ENCODE measurements at places on chromosomes 6 and 20. TPM values are rescaled to one million over a fixed set of nuclear protein-coding genes. Genes with fewer than 3 reads are reported as not detected.

- no peaks in the 10 kb centered on the region for H3K4me1 ChIP-seq
- no peak overlapping the region for H3K4me3 ChIP-seq
- no peaks in the 10 kb centered on the region for H3K36me3 ChIP-seq
- no peak overlapping the region for H3K27ac ChIP-seq
- H3K27me3 ChIP-seq = no peaks in the 10 kb centered on the region
- no peak for DNase-seq
Observed at GRCh38 chr6:170091000-170091638, 199.8 kb downstream of the DLL1 start.

- peaks cover 7% of the 10 kb centered on the region for H3K4me1 ChIP-seq
- no peak overlapping the region for H3K4me3 ChIP-seq
- H3K36me3 ChIP-seq = peaks cover 2% of the 10 kb centered on the region
- peak; percentile 42 for DNase-seq
Observed at GRCh38 chr6:107866606-107867301, 42.6 kb upstream of the SCML4 start.

DNA sequence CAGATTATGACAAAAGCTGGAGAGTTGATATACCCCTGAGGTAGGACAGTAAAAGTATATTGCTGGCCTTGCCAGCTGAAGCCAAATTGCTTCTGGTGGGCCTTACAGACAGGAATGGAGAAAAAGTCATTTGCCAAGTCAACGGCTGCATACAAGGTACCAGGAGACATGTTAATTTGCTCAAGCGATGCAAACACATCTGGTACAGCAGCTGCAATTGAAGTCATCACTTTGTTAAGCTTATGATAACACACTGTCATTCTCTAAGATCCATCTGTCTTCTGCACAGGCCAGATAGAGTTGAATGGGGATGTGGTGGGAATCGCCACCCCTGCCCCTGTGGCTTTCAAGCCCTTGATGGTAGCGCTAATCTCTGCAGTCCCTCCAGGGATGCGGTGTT, 40.4 kb upstream of the POPDC3 start:
- H3K27ac ChIP-seq = no peak overlapping the region
- no peak overlapping the region for H3K4me3 ChIP-seq
- no peaks in the 10 kb centered on the region for H3K36me3 ChIP-seq
- no peaks in the 10 kb centered on the region for H3K4me1 ChIP-seq

- H3K36me3 ChIP-seq = no peaks in the 10 kb centered on the region
- no peaks in the 10 kb centered on the region for H3K27me3 ChIP-seq
- H3K27ac ChIP-seq = no peak overlapping the region
- H3K4me3 ChIP-seq = no peak overlapping the region
- no peak for DNase-seq
Observed at GRCh38 chr6:130981409-130981808, 81.6 kb downstream of the EPB41L2 start.

GRCh38 chr6:80921861-80922460, 815.5 kb downstream of the BCKDHB start:
- H3K4me1 ChIP-seq = no peaks in the 10 kb centered on the region
- H3K27me3 ChIP-seq = no peaks in the 10 kb centered on the region
- peak; percentile 27 for DNase-seq
- H3K36me3 ChIP-seq = no peaks in the 10 kb centered on the region
- H3K27ac ChIP-seq = no peak overlapping the region

- no peaks in the 10 kb centered on the region for H3K36me3 ChIP-seq
- no peaks in the 10 kb centered on the region for H3K27me3 ChIP-seq
- no peaks in the 10 kb centered on the region for H3K4me1 ChIP-seq
- no peak overlapping the region for H3K27ac ChIP-seq
Observed at GRCh38 chr20:15138548-15139126, 801.2 kb upstream of the FLRT3 start.

DNA sequence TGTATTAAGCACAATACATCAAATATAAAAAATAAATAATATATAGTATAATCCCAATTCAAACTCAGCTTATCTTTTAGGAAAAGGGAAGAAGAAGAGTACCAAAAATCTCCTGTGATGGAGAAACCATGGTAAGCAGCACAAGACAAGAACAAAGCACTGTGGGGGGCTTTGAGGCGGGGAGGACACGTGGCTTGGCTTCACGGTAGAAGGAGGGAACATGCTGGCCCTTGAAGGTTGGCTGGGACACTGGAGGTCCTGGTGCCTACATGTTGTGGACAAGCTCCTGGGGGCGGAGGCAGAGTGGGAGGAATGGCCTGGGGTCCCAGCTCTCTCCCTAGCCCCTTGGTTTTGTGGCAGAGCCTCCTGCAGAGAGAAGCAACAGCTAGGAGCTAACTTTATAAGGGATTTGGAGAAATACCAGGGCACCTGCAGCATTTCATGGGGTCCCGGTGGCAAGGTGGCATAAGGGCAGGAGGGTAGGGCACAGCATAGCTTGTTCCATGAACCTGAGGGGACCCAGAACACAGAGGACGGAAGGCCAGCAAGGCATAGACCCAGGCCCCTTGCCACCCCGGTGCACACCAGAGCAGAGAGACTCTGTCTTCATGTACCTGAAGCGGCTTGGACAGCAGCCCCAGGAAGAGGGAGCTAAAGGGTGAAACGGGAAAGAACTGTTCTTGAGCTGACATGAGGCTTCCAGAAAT, 72.0 kb downstream of the LY86 start:
- H3K4me1 ChIP-seq = no peaks in the 10 kb centered on the region
- DNase-seq = no peak
- H3K27me3 ChIP-seq = peaks cover 25% of the 10 kb centered on the region
- H3K36me3 ChIP-seq = no peaks in the 10 kb centered on the region
- H3K27ac ChIP-seq = no peak overlapping the region

- H3K36me3 ChIP-seq = no peaks in the 10 kb centered on the region
- H3K4me1 ChIP-seq = peaks cover 6% of the 10 kb centered on the region
- no peak overlapping the region for H3K4me3 ChIP-seq
- H3K27me3 ChIP-seq = no peaks in the 10 kb centered on the region
- H3K27ac ChIP-seq = no peak overlapping the region
Observed at GRCh38 chr6:143039548-143039947, 21.1 kb upstream of the AIG1 start.

DNA sequence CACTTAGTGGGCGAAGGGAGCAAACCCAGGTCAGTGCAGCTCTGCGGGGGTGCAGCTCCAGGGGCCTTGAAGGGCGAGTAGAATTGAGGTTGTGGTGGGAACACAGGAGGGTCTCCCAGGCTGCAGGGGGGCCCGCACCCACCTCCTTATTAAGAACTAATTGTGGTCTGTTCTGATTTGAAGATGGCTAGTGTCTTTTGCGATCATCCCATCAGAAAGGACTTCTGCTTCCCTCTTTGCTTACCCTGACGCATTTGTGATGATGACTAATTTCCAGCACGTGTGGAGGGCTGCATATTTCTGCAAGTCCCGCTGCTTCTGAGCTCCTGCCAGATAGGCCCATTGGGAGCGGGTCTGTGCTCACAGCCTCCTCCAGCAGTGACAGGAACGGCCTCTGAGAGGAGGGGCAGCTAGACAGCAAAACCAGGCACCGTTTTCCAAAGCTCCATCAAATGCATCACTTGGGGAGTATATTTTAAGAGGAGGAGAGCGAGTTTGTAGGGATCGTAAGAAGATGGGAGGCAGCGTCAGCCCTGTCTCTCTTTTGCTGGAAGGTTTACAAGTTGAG, 268.9 kb downstream of the CDH4 start:
- H3K4me3 ChIP-seq = no peak overlapping the region
- no peak for DNase-seq
- peaks cover 81% of the 10 kb centered on the region for H3K27me3 ChIP-seq
- no peak overlapping the region for H3K27ac ChIP-seq
- H3K4me1 ChIP-seq = no peaks in the 10 kb centered on the region
- no peaks in the 10 kb centered on the region for H3K36me3 ChIP-seq

GRCh38 chr6:63899550-63899949, 263.9 kb downstream of the PHF3 start:
- H3K27me3 ChIP-seq = no peaks in the 10 kb centered on the region
- no peaks in the 10 kb centered on the region for H3K36me3 ChIP-seq
- H3K4me3 ChIP-seq = no peak overlapping the region
- H3K27ac ChIP-seq = 0 out of 2 replicates have a peak overlapping the region, but pooled peaks have one; percentile 23
- DNase-seq = peak; percentile 67

- peak; percentile 89 for DNase-seq
- H3K36me3 ChIP-seq = no peaks in the 10 kb centered on the region
- peak overlapping the region; percentile 75 for H3K27ac ChIP-seq
- peaks cover 27% of the 10 kb centered on the region for H3K4me1 ChIP-seq
- H3K27me3 ChIP-seq = no peaks in the 10 kb centered on the region
Observed at GRCh38 chr20:59972037-59972801, 14.0 kb downstream of the CDH26 start.

DNA sequence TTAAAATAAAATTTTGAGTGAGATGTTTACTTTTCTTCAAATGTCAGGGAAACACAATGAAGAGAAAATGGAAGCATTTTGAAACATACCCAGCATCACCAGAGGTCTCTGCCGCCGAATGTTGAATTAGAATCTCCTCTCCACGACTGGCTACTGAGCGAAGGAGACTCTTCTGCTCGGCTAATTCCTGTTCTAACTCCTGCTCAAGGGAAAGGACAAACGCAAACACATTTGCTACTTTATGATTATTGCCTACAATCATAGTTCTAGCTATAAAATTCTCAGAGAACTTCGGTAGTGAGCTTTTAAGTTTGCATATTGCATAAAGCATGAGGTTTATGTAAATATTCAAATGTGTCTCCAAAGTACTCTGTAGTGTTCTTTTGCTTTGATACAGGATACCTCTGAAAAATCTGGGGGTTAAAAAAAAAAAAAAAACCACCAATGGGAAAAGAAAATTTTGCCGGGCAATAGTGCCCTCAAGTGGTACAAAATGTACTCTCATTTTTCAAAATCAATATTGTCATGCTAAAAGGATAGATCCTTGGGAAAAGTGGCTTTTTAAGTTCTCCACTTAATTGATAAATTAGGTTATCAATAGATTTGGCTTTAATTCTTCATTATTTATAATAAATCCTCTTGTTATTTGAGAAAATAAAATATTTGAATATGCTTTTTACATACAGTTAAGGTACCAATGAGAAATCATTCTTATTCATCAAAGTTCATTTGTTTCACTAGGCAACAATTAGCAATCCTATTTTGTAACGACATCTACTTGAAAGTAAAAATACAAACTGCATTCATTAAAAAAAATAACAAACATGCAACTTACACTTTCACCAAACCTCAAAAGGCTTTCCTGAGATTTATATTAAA, 369.0 kb downstream of the SYNE1 start:
- peak; percentile 69 for DNase-seq
- H3K27ac ChIP-seq = no peak overlapping the region
- peaks cover 39% of the 10 kb centered on the region for H3K4me1 ChIP-seq

DNA sequence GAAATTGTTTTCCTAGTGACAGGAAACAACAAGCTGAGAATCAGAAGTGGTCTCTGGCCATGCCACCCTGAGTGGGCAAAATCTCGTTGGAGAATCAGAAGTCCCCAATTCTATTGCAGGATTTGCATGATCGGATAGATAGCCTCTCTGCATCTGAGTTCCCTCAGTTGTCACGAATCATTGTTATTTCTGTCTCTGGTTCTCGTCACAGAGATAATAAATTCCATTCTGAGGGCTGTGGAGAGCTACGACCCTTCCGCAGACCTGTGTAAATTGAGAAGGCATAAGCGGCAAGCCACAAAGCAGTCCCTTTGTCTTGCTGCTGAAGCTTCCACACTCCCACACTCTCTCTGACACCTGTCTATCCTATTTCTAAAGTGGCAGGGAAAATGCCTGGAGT, 102.4 kb upstream of the CNR1 start:
- peaks cover 7% of the 10 kb centered on the region for H3K27me3 ChIP-seq
- H3K4me1 ChIP-seq = no peaks in the 10 kb centered on the region
- DNase-seq = no peak
- no peak overlapping the region for H3K27ac ChIP-seq
- H3K36me3 ChIP-seq = no peaks in the 10 kb centered on the region
- H3K4me3 ChIP-seq = no peak overlapping the region

GRCh38 chr6:5208057-5208456, 52.7 kb downstream of the LYRM4 start:
- no peak overlapping the region for H3K27ac ChIP-seq
- no peak overlapping the region for H3K4me3 ChIP-seq
- H3K4me1 ChIP-seq = peaks cover 13% of the 10 kb centered on the region
- no peaks in the 10 kb centered on the region for H3K27me3 ChIP-seq

- peaks cover 3% of the 10 kb centered on the region for H3K4me1 ChIP-seq
- peak within 1 kb of the TSS; percentile 62 for H3K4me3 ChIP-seq
- DNase-seq = no peak
- H3K27ac ChIP-seq = no peak within 1 kb of the TSS
- H3K27me3 ChIP-seq = peaks cover 52% of the 10 kb centered on the region
Observed at GRCh38 chr6:70956451-70957283, at the start of gene B3GAT2. B3GAT2 (minus strand) TSS chr6:70957060; CDS start chr6:70956429, 631 bp downstream.

HIVEP2 gene
- total RNA-seq = 11.9 TPM

DNAH8 gene
- 0.06 TPM for total RNA-seq

CDH22 gene
- not detected for total RNA-seq

PLCB4 gene
- 16.9 TPM for total RNA-seq

HINT3 gene
- 8.0 TPM for total RNA-seq

GNMT gene
- total RNA-seq = 0.47 TPM

ANKEF1 gene
- 11.6 TPM for total RNA-seq

HLA-DQB1 gene
- not detected for total RNA-seq

Measured in PC-3 (cell line).